Activated naive CD4-positive, alpha-beta T cell (primary cell): ENCODE measurements at places on chromosomes 11 and 22.

GRCh38 chr22:28983190-28983589 is 78.4 kb downstream of the C22orf31 start:
- no peak for DNase-seq

- DNase-seq: no peak
These were observed at the start of gene STK33 for GRCh38 chr11:8593935-8594909. Gene STK33, minus strand, starts transcription at chr11:8594228. Its CDS starts 119,323 bp downstream, at chr11:8474905.

DNA sequence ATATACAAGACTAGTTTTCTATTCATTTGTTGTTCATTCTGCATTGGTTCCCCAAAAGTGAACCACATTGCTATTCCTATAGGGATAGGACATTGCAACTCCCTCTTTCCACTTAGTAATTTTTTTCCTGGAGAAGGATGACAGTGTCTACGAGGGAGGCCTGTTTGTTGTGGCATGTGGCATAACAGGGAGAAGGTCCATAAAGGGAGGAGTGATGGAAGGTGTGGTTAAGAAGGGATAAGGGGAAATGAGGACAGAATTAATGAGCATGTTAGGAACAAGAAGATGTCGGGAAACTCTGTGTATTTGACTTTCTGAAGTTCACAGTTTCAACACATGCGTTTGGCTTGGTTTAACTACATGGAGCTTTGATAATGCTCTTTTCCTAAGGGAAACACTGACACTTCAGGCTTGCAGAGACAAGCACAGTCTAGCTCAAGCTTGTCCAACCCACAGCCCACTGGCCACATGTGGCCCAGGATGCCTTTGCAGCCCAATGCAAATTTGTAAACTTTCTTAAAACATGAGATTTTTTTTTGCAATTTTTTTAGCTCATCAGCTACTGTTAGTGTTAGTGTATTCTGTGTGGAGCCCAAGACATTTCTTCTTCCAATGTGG is 149.7 kb downstream of the TRPC6 start:
- DNase-seq: no peak

DNA sequence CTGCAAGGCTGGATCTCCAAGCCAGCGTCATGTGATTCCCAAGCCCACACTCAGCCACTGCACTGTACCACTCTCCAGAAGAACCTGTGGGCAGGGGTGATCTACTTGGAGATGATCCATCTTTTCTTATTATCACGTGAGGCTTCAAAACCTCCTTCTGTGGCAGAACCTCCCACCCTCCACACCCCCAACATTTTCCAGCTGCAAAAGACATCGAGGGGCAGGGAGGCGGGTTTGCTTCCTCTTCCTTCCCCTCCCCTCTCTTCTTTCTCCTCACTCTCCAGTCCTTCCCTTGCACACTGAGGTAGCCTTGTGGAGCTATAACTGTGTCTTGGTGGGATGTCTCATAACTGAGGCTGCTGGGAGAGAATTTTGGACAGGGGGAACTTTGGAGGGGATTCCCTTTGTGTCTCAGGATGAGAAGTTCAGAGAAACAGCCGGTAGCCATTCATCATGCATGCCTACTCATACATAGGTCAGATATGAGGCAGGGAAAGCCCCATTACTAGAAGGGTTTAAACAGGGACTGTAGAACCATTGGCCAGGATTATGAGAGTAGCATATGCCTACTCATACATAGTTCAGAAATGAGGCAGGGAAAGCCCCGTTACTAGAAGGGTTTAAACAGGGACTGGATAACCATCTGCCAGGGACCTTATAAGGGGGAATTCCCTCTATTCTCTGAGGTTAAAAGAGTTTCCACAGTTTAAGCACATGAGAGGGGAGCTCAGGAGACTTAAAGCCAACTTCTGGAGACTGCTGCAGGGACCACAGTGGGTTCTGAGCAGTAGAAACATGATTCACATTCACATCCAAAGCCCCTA is 420.7 kb upstream of the CADM1 start:
- no peak for DNase-seq

GRCh38 chr22:48456449-48456848 is 1371.2 kb downstream of the BRD1 start:
- no peak for DNase-seq

DNA sequence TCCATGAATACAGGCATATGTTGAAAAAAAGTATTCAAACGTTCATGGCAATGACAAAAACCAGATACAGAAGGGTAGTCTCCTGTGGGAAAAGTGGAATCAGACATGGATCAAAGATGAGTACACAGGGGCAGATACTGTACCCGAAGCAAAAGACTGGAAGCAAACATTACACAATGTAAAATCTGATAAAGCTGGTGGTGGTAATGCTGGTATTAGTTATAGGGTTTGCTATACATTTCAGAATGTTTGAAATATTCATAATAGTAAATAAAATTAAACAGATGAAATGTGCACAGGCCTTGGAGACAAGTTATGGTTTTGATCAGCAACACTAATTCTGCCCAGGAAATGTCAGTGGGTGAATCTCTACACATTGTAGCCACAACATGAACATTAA is 607.6 kb downstream of the SOX6 start:
- no peak for DNase-seq

DNA sequence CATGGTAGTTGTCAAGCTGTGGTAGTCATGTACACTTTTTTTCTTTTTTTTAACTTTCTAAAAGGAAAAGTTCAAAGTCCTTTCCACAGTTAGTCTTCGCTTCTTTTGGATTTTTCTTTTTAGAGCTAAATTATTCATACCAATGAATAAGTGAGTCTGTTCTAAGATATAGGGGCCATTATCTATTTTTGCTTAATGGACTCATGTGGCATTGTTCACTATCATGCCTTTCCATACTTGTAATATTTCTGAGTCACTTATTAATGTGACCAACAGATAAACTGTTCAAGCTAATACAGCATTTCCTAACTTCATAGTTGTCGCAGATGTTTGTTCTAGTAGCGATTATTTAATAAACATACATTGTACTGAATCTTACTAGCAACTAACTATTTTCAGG is 8.0 kb upstream of the B3GNT6 start:
- DNase-seq: no peak

- DNase-seq: no peak
These were observed 34.5 kb downstream of the SPATA19 start for GRCh38 chr11:133810766-133811165.

GRCh38 chr22:20523086-20523983 is 15.9 kb downstream of the MED15 start:
- no peak for DNase-seq

DNA sequence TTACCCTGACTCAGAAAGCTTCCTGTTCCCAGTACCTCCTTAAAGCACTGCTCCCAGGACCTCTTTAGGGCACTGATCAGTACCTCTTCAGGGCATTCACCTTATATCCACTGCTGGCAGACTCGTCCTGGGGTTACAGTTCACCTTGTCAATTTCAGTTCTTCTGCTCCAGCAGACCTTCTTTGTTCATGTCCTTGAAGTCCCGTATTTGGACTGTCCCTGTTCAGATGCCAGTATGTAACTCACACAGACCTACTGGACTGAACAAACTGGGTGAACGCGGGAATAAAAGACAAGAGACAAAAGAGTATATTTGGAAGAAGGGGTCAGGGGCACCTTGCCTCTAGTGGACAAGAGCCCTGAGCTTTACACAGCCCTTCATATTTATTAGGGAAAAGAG is 31.8 kb upstream of the NCAM1 start:
- DNase-seq: no peak

DNA sequence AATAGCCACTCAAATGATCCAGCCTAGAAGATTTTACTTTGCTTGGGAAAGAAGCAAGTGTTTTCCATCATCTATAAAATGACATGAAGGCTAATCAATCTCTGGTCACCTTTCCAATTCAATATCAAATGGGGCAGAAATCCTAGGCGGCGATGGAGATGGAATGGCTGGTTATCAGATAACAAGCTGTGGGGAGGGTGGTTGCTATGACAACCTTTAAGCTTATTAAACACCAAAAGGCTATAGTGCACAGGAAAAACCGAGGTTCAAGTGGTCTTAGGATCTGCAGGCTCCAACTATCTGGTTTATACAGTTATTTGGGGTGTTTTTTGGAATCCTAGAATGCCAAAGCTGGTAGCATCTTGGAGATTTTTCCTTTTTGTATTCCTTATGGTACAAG is 13.9 kb upstream of the BSX start:
- no peak for DNase-seq

- DNase-seq: no peak
These were observed 18.1 kb upstream of the RELT start for GRCh38 chr11:73358071-73358470.

DNA sequence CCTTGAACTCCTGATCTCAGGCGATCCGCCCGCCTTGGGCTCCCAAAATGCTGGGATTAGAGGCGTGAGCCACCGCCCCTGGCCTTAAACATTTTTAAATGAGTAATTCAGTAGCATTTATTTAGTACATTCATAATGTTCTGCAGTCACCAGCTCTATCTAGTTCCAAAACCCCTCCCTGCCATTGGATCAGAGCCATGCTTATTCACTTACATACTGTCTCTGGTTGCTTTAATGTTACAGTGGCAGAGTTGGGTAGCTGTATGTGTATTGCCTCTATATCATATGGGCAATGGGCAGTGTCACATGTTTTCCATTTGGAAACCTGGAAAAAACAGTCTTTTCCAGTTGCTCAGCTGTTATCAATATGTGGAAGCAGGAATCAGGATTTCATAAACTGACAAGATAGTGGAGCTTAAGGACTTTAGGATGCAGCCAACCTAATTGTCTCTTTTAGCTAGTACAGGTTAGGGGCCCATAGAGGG is 10.5 kb downstream of the COA4 start:
- no peak for DNase-seq

DNA sequence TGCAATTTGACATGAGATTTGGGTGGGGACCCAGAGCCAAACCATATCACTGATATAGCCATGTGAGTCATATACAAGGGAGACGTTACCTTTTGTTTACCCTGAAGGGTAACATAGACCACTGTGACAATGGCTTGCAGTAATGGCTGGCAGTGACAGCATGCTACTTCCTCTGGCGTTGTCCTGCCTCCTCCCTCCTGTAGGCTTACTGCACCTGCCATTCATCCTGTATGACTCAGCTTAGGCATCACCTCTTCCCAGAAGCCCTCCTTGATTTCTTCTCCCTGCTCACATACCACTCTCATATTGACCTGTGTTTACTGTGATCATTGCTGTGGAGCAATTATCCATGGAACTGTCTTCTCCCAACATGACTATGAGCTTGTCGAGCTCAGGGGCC is 12.0 kb upstream of the PVALB start:
- DNase-seq: no peak

GRCh38 chr11:101840704-101841103 is 74.1 kb upstream of the CEP126 start:
- no peak for DNase-seq

DNA sequence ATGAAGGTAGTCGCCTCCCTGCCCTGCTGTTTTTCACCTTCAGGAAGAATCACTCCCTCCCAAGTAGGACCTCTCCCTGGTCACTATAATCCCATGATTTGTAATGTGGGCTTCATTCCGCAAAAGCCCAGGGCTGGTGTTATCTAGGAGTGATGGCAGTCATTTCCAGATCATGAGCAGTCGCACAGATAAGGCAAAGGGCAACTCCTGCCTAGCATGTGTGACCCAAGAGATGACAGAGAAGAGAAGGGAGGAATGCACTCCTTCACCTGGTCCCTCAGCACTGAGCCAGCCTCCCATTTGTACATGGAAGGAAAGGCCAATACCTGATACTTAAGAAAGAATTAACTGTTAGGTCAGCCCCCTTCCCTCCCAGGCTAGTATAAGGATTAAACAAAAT is 102.9 kb downstream of the RPL27A start:
- DNase-seq: no peak

GRCh38 chr22:31187627-31188026 is 24.5 kb upstream of the LIMK2 start:
- no peak for DNase-seq

- DNase-seq: no peak
These were observed 5.2 kb upstream of the MB start for GRCh38 chr22:35622191-35622913.

DNA sequence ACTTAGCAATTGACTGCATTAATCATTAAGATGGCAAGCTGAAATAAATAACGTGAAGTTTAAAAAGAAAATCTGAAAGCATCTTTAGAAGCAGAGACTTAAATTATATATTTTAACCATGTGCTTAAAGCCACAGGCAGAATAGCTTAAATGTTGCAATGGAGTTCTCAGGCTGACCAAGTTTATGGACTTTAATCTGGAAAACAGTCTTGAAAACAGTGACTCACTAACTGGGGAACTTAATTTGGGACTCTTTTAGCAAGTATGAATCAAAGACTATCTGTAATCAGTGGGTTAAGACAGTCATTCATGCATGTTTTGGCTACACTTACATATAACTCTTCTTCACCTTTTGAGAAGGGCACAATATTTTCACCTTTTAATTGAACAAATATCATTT is 12.6 kb upstream of the GLYATL1 start:
- no peak for DNase-seq

DNA sequence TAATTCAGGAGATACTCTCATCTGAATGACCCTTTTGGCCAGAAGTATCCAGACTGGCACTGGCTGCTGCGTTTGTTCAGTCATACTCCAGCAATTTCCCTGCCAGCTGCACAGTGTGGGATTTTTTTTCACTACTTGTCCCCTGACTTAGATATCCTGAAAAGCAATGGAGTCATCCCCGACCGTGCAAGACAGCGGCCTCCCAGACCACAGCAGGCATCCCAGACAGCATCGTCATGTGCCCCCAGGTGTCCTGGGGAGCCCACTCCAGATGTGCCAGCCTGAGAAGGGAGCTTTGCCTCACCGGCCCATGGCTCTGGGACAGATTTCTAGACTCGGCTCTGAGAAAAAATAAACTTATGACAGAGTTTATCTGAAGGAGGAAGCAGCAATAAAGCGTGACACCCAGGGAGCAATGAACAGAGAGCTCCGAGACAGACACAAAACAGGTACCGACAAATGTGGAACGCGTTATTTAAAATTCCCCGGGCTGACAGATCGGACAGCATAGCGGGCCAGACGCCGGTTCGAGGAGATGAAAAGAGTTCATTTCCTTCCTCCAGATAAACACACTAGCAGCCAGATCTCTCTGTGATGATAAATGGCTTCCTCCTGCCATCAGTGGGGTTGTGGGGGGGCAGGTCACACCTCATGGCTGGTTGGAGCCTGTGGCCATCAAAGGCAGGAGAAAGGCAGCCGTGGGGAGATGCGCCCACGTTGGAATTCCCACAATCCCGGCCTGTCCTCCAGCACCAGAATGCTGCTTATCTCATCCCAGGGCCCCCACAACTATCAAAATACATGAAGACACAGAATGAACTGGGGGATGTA is 106.4 kb upstream of the FGF3 start:
- no peak for DNase-seq

- no peak for DNase-seq
These were observed 343.2 kb downstream of the AASDHPPT start for GRCh38 chr11:106420686-106421085.
